H9 (cell line): ENCODE measurements at places on chromosomes 12 and 14. TPM values are rescaled to one million over a fixed set of nuclear protein-coding genes. Genes with fewer than 3 reads are reported as not detected.

- no peaks in the 10 kb centered on the region; the same call in 1 of the 2 replicates for H3K4me1 ChIP-seq
- no peak overlapping the region for H3K27ac ChIP-seq
- no peaks in the 10 kb centered on the region for H3K27me3 ChIP-seq
- no peaks in the 10 kb centered on the region for H3K36me3 ChIP-seq
These were observed 10.0 kb upstream of the GPR19 start for GRCh38 chr12:12705838-12706520.

DNA sequence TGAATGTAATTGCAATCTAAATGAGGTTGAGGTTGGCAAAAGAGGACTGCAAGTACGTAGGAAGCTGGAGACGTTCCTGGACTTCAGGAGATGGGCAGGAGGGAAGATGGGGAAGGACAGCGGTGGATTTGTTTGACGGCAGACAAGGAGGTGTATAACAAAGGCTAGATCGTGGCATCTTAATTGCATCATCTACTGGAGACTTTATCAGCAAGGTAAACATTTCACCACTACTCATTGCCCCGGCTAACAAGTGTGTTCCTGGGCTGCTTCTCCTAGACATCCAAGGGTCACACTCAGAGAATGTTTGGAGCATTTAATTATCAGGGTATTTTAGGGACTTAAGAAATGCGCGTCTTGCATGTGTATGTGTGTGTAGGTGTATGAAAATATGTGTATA lies 128.5 kb downstream of the KCNK10 start:
- H3K27me3 ChIP-seq: no peaks in the 10 kb centered on the region
- H3K27ac ChIP-seq: no peak overlapping the region
- no peaks in the 10 kb centered on the region for H3K4me1 ChIP-seq
- DNase-seq: no peak

DNA sequence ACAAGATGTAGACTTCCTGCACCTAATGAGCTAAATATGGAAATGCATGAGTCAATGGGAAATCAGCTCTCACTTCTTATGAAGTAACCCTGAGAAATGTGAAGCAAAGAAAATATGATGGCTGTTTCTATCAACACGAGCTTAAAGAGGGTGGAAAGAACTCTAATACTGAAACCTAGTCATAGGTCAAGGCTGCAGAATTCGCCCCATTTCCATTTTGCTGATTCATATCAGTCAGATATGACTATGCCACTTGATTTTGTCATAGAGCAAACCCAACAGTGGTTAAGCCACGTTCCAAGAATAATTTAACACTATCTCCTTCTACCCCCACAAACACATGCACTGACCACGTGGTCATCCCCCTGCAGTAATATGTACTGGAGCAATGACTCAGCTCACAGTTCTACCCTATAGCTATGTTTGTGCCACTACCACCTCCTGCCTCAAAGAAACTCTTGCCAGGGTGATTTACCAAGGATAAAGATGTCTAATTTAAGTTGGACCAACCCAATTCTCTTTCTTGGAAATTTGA lies 157.5 kb downstream of the TMTC3 start:
- H3K27me3 ChIP-seq: no peaks in the 10 kb centered on the region
- H3K4me3 ChIP-seq: no peak overlapping the region
- H3K36me3 ChIP-seq: no peaks in the 10 kb centered on the region
- H3K27ac ChIP-seq: no peak overlapping the region

DNA sequence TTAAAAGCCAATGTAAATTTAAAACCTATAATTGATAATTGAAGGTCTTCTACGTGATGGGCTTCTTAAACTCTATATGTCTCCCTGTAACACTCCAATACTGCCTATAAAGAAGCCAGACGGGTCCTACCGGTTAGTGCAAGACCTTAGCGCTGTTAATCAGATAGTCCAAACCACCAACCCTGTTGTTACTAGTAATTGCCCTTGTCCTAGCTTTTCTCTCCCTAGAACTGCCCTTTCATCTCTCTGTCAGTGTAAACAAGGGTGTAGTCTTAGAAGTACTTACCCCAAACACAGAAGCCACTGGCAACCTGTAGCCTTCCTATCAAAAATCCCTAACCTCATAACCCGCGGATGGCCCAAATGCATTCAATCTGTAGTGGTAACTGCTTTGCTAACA lies 243.0 kb upstream of the DIO3 start:
- no peak overlapping the region for H3K27ac ChIP-seq
- H3K36me3 ChIP-seq: peaks cover 2% of the 10 kb centered on the region; the same call in 1 of the 2 replicates
- H3K27me3 ChIP-seq: no peaks in the 10 kb centered on the region
- no peak for DNase-seq

- H3K27ac ChIP-seq: no peak overlapping the region
- DNase-seq: no peak
- no peak overlapping the region for H3K4me3 ChIP-seq
- no peaks in the 10 kb centered on the region for H3K4me1 ChIP-seq
These were observed 98.5 kb downstream of the RFLNA start for GRCh38 chr12:124393414-124393790.

- H3K27ac ChIP-seq: no peak overlapping the region
- H3K4me3 ChIP-seq: no peak overlapping the region
- no peaks in the 10 kb centered on the region for H3K4me1 ChIP-seq
These were observed 6.9 kb upstream of the KRT72 start for GRCh38 chr12:52608161-52608560.

GRCh38 chr12:89354612-89355067 lies 2.3 kb upstream of the DUSP6 start:
- H3K4me1 ChIP-seq: peaks cover 13% of the 10 kb centered on the region; the same call in 1 of the 2 replicates
- no peak overlapping the region for H3K27ac ChIP-seq
- H3K36me3 ChIP-seq: peaks cover 25% of the 10 kb centered on the region
- DNase-seq: no peak
- H3K27me3 ChIP-seq: peaks cover 11% of the 10 kb centered on the region; the same call in 1 of the 2 replicates

- no peaks in the 10 kb centered on the region for H3K27me3 ChIP-seq
- no peak overlapping the region for H3K27ac ChIP-seq
- H3K36me3 ChIP-seq: no peaks in the 10 kb centered on the region
- DNase-seq: no peak
- no peak overlapping the region for H3K4me3 ChIP-seq
These were observed 13.1 kb upstream of the LTA4H start for GRCh38 chr12:96048393-96048969.

DNA sequence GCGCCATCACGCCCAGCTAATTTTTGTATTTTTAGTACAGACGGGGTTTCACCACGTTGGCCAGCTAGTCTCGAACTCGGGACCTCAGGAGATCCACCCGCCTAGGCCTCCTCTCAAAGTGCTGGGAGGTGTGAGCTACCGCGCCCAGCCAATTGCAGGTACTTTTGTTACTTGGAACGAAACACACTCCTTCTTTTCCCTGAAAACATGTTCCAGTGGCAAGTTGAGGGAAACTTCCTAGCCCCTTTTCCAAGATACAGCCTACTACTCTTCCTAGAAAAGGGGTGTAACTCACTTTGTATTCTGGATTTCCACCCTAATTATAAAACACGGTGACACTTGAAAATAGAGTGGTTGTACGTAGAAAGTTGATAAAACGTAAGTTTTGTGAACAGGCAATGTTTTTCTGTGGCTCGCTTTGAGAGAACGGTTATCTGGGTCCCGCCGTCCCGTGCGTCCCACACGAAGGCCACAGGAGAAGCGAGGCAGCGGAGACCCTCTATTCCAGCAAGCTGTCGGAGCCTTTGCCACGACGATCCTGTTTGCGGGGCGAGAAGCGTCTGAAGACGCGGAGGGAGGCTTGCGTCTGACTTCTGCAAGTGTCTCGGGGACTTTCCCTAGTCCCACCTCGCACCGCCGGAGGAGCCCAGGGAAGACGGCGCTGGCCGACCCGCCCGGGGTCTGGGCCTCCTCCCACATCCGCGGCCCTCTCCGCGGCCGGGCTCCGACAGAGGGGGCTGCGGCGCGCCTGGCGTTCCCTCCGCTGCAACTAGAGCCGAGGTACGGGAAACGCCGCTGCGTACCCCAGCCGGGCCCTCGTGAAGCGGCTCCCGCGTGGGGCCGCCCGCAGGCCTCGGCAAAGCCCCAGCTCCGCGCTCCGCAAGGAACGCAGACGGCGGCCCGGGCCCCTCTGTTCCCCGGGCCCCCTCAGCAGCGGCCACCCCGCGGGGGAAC lies 745 bp downstream of the CDCA4 start:
- peaks cover 9% of the 10 kb centered on the region; the same call in 2 of the 3 replicates for H3K36me3 ChIP-seq
- DNase-seq: no peak
- peak overlapping the region; percentile 88 for H3K4me3 ChIP-seq
- no peak overlapping the region for H3K27ac ChIP-seq
- H3K4me1 ChIP-seq: peaks cover 5% of the 10 kb centered on the region; the same call in 1 of the 2 replicates
- H3K27me3 ChIP-seq: no peaks in the 10 kb centered on the region

GRCh38 chr14:73173092-73173735 lies 36.9 kb downstream of the PSEN1 start:
- H3K4me1 ChIP-seq: no peaks in the 10 kb centered on the region; the same call in 1 of the 2 replicates
- H3K36me3 ChIP-seq: peaks cover 57% of the 10 kb centered on the region
- H3K4me3 ChIP-seq: no peak overlapping the region
- no peak overlapping the region for H3K27ac ChIP-seq
- DNase-seq: no peak
- H3K27me3 ChIP-seq: no peaks in the 10 kb centered on the region

GRCh38 chr12:64665514-64665913 lies 55.2 kb downstream of the RASSF3 start:
- no peaks in the 10 kb centered on the region for H3K27me3 ChIP-seq
- no peak overlapping the region for H3K27ac ChIP-seq
- H3K4me3 ChIP-seq: no peak overlapping the region

- no peaks in the 10 kb centered on the region for H3K36me3 ChIP-seq
- H3K27me3 ChIP-seq: no peaks in the 10 kb centered on the region
- H3K4me1 ChIP-seq: no peaks in the 10 kb centered on the region
- no peak for DNase-seq
- no peak overlapping the region for H3K27ac ChIP-seq
- no peak overlapping the region for H3K4me3 ChIP-seq
These were observed 106.2 kb upstream of the NAV3 start for GRCh38 chr12:77724367-77724957.

GRCh38 chr14:85445151-85445795 lies 84.7 kb upstream of the FLRT2 start:
- no peaks in the 10 kb centered on the region for H3K36me3 ChIP-seq
- no peak for DNase-seq
- no peaks in the 10 kb centered on the region for H3K27me3 ChIP-seq
- no peak overlapping the region for H3K4me3 ChIP-seq
- no peaks in the 10 kb centered on the region for H3K4me1 ChIP-seq

Gene TAS2R43
- total RNA-seq: 0.48 and 0.59 TPM in 2 replicates

Gene ZNF385A
- total RNA-seq: 5.7 and 6.2 TPM in 2 replicates

Gene TOMM20L
- total RNA-seq: not detected in 2 replicates

Gene RNASE7
- total RNA-seq: not detected in 2 replicates

Gene KLHL28
- total RNA-seq: 8.6 and 10.2 TPM in 2 replicates

Gene CLEC14A
- total RNA-seq: not detected in 2 replicates

Gene DLGAP5
- 115 and 118 TPM in 2 replicates for total RNA-seq

Gene BDKRB1
- not detected in 2 replicates for total RNA-seq

Gene PCED1B
- 3.3 and 3.8 TPM in 2 replicates for total RNA-seq

Gene TPH2
- total RNA-seq: 0.66 and 0.83 TPM in 2 replicates

Gene KERA
- not detected in 2 replicates for total RNA-seq

Gene KRT4
- total RNA-seq: not detected in 2 replicates

Gene ASCL1
- total RNA-seq: 0.20 TPM in 1 of 2 replicates, not detected in the other

Gene WIF1
- total RNA-seq: 0.42 and 0.98 TPM in 2 replicates
